ENCODE measurements at places on chromosomes 7 and 10. TPM values are rescaled to one million over a fixed set of nuclear protein-coding genes. Genes with fewer than 3 reads are reported as not detected.

The COX15 gene
- 39.9 TPM for total RNA-seq

The SEMA3A gene
- 33.3 TPM for total RNA-seq

- no peak for DNase-seq
Observed at GRCh38 chr10:1652151-1652550, 85.2 kb downstream of the ADARB2 start.

The PSMG3 gene
- total RNA-seq: 50.7 TPM

GRCh38 chr10:95559471-95559870 is 1.7 kb downstream of the SORBS1 start:
- peak; percentile 62 for DNase-seq

DNA sequence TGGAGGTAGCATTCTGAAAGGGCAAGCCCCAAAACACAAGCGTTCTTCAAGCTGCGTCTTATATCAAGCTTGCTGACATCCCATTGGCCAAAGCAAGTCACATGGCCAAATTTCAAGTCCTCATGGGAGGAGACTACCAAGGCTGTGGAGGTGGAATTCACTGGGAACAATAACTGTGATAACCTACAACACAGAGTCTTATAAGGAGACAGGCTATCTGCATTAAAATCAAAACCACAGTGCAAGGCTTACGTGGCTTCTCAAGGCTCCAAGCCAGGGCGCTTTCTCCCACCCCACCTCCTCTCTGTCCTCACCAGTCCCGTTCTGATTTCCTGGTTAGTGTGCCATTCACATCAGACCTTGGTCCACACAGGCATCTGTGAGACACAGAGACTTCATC is 39.4 kb downstream of the ADRB1 start:
- DNase-seq: no peak

GRCh38 chr7:143480501-143480900 is 2.8 kb downstream of the TAS2R41 start:
- no peak for DNase-seq

GRCh38 chr10:3415038-3415736 is 242.6 kb upstream of the PITRM1 start:
- no peak for DNase-seq

DNA sequence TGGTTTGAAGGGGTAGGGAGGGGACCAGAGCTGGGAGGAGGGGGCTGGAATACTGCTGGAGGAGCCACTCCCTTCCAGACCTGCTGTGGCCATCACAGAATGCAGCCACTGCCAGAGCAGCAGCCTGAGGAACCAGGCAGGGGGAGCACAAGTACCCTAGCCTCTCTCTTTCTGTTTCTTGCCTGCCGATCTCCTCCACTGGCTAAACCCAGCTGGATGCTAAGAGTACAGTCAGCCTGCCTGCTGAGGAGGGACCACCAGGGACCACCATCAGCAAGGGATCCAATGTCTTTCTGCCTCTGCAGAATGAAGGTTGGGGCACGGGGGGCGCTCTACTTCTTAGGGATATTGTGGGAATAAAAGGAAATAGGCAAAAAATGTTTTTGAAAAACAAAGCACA is 4.7 kb downstream of the BLVRA start:
- peak; percentile 33 for DNase-seq

DNA sequence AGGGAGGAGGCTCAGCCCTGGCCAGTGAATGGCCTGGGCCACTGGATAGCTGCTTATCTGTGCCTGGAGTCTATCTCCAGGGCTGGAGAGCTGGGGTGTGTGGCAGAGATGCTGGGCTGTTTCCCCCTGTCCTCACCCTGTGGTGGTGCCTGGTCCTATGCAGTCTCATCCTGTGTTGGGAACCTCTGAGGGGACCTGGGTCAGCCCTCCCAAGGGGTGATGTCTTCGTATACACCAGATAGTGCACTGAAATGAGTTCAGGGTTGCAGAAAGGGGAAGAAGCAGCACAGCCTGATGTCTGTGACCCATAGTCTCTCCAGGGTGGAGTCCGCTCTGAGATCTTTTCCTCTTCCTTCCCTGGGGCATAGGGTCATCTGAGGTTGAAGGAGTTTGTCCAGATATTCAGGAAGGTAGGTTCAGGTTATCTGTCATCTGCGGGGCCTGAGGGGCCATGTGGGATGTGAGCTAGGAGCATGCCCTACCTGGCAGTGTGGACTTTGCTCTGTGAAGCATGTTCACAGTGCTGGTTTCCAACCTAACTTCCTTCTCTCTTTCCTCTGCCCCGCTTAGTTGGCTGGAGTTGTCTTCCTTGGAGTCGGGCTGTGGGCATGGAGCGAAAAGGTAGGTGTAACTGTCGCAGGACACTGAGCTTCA is 33.4 kb upstream of the SH2D4B start:
- DNase-seq: no peak

DNA sequence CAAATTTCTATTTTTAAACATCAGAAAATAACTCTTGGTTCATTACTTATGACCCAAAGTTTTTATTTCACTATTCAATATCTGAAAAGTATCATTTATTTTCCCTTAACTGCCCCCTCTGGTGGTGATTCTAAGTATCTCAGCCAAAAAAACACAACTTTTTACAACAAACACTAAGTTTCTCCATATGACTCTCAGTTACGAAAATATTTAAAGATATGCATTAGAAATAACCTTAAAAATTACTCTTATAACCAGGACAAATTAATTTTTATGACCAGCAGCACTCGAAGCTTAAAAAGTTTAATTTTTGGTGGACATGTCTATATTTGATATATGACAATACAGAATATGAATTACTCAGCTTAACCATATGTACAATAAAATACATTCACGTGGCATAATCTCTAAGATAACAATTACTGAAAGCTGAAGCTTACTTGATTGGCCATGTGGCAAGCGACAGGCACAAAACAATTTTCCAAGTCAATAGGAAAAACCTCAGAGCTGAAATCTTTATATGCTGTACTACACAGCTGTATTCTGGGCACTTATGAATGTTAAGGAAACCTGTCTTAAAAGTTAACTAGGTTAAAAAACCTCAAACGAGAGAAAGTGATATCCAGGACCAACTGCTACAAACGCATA is 2.3 kb downstream of the HNRNPA2B1 start:
- no peak for DNase-seq

DNA sequence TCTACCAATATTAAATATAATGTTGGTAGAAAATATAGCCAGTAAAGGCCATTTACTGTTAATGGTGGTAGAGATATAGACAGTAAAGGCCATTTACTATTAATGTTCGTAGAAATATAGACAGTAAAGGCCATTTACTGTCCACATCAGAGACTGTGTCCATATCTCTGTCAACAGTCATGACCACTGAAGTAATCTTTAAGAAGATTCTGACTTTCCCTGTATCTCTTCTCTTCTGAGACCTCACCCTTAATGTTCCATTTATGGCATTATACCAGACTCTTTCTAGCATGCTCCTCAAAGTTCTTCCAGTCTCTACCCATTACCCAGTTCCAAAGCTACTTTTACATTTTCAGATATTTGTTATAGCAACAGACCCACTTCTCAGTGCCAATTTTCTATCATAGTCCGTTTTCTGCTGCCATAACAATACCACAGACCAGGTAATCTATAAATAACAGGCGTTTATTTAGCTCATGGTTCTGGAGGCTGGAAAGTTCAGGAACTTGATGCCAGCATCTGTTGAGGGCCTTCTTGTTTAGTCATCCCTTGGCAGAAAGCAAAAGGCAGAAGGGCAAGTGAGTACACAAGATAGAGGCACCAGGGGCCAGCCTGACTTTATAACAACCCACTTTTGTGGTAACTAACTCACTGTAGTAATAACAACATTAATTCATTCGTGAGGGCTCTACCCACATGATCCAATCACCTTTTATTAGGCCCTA is 7.9 kb upstream of the NUDCD3 start:
- no peak for DNase-seq

DNA sequence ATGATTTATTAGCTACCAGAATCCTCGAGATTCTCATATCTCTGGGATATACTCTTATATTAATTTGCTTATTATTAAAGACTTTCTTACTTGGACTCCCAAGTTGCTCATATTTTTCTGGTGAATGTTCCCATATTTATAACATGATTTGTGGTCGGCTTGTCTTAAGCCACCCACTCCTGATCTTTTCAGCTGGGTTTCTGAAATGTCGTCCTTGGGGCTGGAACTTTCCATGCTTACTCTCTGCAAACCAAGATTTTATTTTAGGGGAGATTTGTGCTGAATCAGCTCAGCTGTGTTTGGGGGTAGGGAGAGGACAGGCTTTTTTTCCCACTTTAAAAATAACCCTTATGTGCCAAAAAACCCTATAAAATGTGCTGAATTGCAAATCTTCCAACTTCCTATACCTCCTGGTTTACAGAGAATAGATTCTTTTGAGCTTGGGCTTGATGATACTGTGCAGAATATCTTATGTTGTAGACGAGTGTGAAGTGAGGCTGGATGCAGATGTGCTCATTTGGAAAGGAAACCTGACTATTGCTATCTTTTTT is 162.1 kb downstream of the SND1 start:
- no peak for DNase-seq

DNA sequence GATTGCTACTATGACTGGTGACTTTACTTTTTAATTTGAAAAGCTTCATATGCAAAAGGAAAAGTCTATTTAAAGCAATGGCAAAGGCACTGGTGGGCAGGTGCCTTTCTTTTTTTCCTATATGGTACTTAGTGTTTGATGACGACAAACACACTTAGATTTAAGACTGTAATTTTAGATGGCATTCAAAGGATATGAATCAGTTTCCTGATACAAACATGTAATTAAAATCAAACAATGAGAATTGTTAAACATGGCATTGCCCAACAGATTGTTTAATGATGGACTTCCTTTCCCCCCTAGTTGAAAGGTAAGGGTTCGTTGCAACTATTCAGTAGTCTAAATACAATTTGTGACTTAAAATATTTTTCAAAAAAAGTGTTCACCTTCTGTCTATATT is 106.5 kb upstream of the SEMA3C start:
- no peak for DNase-seq

DNA sequence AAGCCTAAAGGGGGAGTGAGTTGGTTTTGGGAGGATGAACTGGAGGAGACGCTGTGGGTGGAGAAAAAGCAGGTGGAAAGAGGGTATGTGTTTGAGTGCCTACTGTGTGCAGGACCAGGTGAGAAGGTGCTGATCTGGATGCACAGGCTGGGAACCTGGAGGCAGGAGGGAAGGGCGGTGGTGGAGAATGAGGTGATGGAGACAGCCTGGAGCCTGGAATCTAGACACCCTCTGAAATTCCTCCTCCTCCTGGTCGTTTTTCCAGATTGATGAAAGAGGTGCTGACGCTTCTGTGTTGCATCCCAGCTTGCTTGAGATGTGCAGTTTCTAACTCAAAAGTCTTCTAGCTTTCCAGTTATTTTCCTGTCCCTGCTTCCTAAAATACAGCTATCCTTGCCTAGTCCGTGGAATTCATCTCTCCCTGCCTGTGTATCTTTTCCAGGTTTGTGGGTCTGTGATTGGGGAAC is 67.5 kb downstream of the LRMDA start:
- no peak for DNase-seq

- DNase-seq: no peak
Observed at GRCh38 chr10:6033954-6034353, 28.2 kb downstream of the IL2RA start.

- DNase-seq: no peak
Observed at GRCh38 chr7:131518626-131519025, 37.8 kb downstream of the PODXL start.

GRCh38 chr10:55746002-55746401 is 615.1 kb downstream of the ZWINT start:
- DNase-seq: no peak

DNA sequence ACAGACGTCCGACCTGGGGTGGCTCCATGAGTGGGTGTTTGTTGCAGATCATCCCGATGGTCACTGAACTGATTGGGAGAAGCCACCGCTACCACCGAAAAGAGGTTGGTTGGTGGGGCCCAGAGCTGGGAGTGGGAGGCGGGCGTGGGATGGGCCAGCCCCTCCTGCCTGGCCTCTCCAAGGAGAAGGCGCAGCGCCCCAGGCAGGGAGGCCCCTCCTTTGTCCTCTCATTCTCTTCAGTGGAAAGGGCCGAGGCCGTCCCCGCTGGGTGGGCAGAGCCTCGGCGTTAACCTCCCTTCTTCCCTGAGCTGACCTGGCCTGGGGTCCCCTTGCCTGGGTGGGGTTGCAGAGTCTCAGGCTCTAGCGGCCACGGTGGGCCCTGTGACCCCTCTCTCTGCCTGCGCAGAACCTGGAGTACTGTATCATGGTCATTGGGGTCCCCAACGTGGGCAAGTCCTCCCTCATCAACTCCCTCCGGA is 5.2 kb downstream of the MTG1 start:
- no peak for DNase-seq

The SLK gene
- 19.2 TPM for total RNA-seq

The ANKRD30A gene
- not detected for total RNA-seq

The ARMC3 gene
- total RNA-seq: 0.09 TPM

The EGR2 gene
- total RNA-seq: 1.6 TPM

The VSTM4 gene
- 0.71 TPM for total RNA-seq

GRCh38 chr7:141551094-141551781 is at the start of gene AGK:
Gene AGK, plus strand, starts transcription at chr7:141551410. Its CDS starts 4,057 bp downstream, at chr7:141555467.
- DNase-seq: peak; percentile 82

The PCGF5 gene
- total RNA-seq: 5.1 TPM

DNA sequence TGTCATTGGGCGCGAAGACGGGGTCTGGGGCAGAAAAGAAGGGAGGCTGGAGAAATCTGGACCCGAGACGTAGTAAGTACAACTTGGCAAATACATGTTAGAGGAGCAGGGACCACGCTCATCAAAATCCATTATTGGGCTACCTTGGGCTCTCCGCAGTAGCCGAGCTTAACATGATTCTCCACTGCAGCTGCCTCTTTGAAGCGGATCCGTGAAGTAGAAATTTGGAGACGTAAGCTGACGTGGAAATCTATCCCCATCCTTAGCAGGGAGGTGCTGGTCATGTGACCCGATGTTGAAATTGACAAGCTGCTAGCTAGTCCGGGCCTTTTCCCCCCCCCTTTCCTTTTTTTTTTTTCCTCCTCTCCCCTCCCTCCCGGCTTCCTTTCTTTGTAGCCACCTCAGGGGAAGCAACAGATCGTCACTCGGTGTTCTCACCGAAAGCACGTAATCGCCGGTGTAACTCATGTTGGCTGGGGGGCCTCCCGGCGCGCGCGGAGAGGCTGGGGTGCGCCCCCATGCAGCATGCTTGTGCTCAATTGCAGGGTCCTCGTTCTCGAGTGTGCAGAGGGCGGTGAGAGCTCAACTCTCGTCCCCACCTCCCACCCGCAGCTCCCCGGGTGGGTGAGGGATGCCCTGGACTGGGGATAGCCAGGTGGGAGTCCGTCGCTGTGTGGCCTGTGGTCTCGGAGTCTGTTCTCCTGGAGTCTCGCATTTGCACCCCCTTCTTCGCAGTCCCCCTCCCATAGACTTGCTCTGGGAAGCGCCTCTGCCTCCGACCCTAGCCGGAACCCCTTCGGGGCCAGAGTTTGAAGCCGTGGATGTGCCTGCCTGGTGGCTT is at the start of gene HOXA11:
Gene HOXA11 (minus strand): TSS at position 220 of the 841 bp plus-strand sequence. CDS start 88 bp downstream, at position 132.
- DNase-seq: no peak

- no peak for DNase-seq
Observed at GRCh38 chr7:108618056-108618455, 48.4 kb downstream of the DNAJB9 start.
